MCF 10A (cell line): ENCODE measurements at places on chromosomes 7 and 10. TPM values are rescaled to one million over a fixed set of nuclear protein-coding genes. Genes with fewer than 3 reads are reported as not detected.
A peak's percentile ranks its signal among the peaks of the same experiment; 100 is the strongest.

- no peak for DNase-seq
Observed at GRCh38 chr7:64599359-64599758, 36.5 kb upstream of the ZNF680 start.

GRCh38 chr7:101702362-101702850, 73.3 kb upstream of the MYL10 start:
- DNase-seq = no peak

- no peak for DNase-seq
Observed at GRCh38 chr7:102313997-102314780, 27.5 kb downstream of the SH2B2 start.

DNA sequence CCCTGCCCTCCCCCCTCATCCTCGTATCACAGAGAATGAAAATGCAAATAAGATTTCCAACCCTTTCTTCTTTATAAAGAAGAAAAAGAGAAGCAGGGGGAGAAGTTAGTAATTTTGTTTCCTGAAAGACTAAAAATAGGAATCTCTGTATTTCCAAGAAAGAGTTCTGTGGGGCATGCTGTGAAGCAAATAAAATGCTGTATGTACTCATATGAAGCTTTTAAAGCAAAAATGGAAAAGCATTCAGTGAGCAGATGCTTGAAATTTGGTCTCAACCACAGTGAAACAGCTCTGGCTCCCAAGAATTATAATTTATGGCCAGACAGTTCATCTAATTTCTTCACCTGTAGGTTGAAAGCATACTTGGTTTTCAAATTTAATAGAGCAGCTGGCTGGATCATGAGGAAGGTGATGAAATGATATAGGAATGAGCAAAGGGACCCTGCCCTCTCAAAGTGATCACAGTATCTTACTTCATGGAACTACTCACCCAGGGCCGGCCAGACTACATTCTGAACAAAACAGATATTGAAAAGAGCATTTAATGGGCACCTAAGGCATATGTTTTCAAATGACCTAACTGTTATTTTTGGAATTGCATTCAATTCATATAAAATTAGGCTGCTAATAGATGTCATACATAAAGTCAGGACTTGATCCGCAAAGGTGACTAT, 31.4 kb downstream of the SVIL start:
- no peak for DNase-seq

DNA sequence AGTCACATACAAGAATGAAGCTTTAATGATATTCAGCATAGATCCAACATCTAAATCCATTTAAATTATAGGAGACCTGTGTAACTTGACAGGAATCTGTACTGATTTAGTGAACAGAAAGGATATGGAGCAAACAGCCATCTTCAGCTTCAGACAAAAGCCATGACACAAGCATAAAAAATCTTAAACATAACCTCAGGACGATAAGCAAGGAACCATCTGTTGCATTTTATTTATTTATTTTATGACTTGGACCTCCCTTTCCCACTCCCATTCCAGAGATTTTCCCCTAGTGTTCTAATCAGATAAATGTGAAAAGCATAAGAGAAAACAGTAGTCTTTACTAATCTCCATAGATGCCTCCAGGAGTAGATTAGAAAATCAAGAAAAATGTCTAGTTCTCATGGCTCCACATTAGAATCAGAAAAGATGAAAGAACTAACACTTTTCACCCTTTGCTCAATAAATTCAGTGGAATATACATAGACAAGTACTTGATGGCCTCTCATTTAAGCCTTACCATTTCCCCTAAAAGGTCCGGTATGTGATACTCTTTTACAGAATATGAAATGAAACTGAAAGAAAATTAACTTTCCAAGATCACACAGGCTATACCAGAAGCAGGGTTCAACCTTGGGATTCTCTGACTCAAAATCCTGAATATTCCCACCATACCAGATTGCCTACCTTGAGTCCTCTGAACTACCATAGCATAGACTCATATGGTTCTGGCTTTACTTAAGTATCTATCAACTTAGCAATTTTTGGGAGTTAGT, 15.2 kb downstream of the CACNA2D1 start:
- DNase-seq = no peak

GRCh38 chr7:143285470-143285778, 666 bp downstream of the TMEM139 start:
- peak; percentile 42 for DNase-seq

Gene MARCHF5
- 52.1 and 53.1 TPM in 2 replicates for total RNA-seq

Gene JAKMIP3
- not detected in 2 replicates for total RNA-seq
